Muscle of arm (tissue), 14 donors: ENCODE measurements at places on chromosomes 16 and 17. TPM values are rescaled to one million over a fixed set of nuclear protein-coding genes. Genes with fewer than 3 reads are reported as not detected.
A peak's percentile ranks its signal among the peaks of the same experiment; 100 is the strongest.

The MYCBPAP gene
- 0.85 TPM for polyA plus RNA-seq

- no peak for DNase-seq
Measured at GRCh38 chr17:52546493-52546892, 388.0 kb upstream of the CA10 start.

DNA sequence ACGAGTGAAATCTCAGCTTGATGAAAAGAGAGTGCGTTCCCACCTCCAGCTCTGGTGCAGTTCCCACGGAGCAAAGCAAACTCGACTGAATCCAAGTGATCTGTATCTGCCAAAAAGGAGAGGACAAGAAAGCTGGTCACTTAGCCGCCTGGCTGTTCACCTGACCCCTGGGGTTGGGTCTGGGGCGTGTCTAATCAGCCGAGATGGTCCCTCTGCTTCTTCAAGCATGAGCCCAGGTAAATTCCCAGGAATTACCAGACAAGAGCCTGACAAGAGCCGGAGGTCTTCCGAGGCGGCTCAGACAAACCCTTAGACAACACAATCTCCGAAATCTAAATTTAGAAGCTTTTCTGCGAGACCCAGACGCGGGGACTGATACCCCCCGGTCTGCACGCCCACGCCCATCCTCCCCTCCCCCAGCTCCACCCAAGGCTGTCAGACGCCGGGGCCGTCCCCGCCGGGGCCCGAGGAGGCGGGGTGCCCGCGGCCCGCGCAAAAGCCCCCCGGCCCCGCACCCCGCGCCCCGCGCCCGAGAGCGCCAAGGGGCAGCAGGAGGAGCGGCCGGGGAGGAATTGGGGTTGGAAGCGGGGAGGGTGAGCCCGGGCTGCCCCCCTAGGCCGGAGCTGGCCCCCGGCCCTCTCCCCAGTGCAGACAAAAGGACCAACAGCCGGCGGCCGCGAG lies 674 bp downstream of the ZNF821 start:
- DNase-seq: peak; percentile 39

- DNase-seq: no peak
Measured at GRCh38 chr17:27888067-27888466, 5.1 kb downstream of the LYRM9 start.

DNA sequence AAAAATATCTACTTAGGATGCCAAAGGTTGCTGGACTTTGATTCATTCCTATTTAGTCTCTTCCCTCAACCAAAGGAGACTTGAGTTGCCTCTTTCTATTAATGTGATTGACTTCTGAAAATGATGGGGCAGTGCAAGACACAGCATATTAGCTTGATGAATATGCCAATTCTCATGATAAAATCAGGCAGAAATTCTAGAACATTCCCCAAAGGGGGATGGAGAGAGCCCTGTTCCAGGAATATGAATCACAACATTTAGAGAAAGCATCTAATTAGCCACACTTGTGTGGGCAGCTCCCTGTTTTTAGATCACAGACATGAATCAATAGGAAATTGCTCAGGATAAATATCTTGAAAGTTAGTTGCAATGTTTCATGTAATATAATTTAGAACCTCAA lies 584.0 kb upstream of the CDH8 start:
- no peak for DNase-seq

GRCh38 chr16:49890876-49891275 lies 35.0 kb upstream of the ZNF423 start:
- DNase-seq: no peak

GRCh38 chr17:76707985-76708807 lies 2.6 kb downstream of the MXRA7 start:
- DNase-seq: peak; percentile 61

GRCh38 chr16:1769402-1770300 lies 1.7 kb downstream of the NME3 start:
- DNase-seq: no peak

- DNase-seq: no peak
Measured at GRCh38 chr17:72538901-72539352, 418.1 kb downstream of the SOX9 start.

GRCh38 chr16:72937360-72937759 lies 110.6 kb downstream of the ZFHX3 start:
- DNase-seq: no peak

- no peak for DNase-seq
Measured at GRCh38 chr17:8439681-8440080, 4.0 kb downstream of the NDEL1 start.

The STX1B gene
- not detected for polyA plus RNA-seq

- DNase-seq: no peak
Measured at GRCh38 chr16:56828647-56829046, 36.4 kb upstream of the SLC12A3 start.

The OR4D1 gene
- polyA plus RNA-seq: not detected
